Stimulated activated CD4-positive, alpha-beta T cell treated with anti-CD3 and anti-CD28 coated beads, Interleukin-1b, Interleukin-23, amount 100 ng/mL, for 24 hours (primary cell): ENCODE measurements at places on chromosomes 5 and 9.
A peak's percentile ranks its signal among the peaks of the same experiment; 100 is the strongest.

- no peak for DNase-seq
Observed at GRCh38 chr5:36688722-36689121, 82.3 kb downstream of the SLC1A3 start.

DNA sequence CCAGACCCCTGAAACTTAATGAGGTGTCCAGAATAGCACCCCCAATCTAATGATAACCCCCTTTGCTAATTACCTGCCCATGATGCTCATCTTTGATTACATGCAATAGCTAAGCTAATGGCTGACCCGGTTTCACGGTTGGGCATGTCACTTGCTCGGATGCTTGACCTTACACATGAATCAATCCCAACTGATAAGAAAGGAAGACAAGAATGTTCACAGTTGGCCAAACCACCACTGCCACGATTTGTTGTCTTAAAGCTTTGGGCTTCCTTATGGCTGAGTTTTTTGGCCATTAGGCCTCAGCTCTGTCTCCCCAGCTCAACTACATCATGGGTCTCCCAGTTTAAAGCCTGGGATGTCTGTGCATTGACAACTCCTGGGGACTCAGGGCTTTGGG, 53.1 kb upstream of the TGFBR1 start:
- no peak for DNase-seq

GRCh38 chr5:114448481-114448880, 86.6 kb downstream of the KCNN2 start:
- no peak for DNase-seq

DNA sequence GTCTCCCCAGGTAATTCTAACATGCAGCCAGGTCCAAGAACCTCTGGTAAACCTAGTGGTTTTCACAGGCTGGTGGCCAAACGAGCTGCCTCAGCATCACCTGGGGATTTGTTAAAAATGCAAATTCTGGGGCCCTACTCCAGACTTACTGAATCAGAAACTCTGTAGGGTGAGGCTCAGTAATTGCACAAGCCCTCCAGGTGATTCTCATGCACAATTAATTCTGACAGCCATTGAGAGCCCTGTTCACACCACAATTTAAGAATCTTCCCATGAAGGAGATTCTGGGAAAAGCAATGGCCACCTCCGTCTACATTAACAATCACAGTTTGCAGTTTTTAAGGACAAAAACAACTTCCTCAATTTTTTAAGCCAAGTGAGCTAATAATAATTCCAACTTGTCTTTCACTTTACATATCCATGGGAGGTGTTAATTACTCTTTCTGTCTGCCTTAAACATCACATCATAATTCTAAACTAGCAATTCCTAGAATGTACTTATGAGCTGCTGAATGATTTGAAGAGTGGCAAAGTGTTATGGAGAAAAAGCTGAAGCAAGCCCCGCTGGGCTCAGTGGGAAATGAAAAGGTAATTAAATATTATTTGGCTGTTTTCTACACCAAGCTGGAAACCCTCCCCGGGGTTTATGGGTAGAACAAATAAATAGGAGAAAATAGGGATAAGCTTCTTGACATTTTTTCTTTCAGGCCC, 70.0 kb downstream of the GLDC start:
- DNase-seq = no peak

GRCh38 chr5:151406322-151406947, 41.0 kb upstream of the SLC36A1 start:
- no peak for DNase-seq

GRCh38 chr5:191036-191948, at the start of gene LRRC14B:
Gene LRRC14B (plus strand): TSS chr5:191495. CDS start chr5:191539, 44 bp downstream.
- DNase-seq = no peak

GRCh38 chr5:179311091-179311470, 34.2 kb downstream of the ADAMTS2 start:
- no peak for DNase-seq

GRCh38 chr5:58753446-58753845, 170.6 kb downstream of the RAB3C start:
- no peak for DNase-seq

GRCh38 chr5:1706021-1706420, 93.6 kb downstream of the MRPL36 start:
- DNase-seq = no peak

DNA sequence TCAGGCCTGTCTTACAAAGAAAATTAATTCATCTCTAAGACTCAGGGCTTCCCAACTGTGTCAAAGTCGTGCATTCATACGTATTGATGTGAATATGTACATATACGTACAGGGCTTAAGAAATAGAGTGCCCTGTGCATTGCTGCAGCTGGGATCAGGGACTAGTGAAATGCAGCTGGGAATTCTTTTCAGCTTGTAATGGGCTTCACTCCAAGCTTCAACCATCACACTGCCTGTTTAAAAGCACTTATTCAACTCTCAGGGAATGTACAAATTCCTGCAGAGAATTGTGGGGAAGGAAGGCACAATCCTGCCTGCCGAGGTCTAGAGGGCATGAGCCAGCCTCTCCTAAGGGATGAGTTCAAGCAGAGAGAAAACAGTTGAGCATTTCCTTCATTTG, 59.6 kb upstream of the MAN2A1 start:
- no peak for DNase-seq

DNA sequence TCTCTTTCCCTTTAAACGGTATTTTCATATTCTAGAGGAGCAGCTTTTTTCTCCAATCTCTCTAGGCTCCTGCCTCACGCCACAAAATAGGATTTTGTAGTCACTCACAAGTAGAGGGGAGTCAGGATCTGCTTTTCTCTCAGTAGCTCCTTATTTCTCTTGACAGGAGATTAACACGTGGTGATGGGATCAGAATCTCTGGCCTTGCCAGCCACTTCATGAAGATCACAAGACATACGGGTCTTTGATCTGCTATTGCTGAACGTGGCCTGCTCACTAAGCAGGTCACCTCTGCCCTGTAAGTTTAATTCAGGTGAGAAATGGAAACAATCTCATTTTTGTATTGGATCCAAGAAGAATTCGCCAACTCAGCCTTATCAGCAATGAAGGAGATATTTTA, 257.5 kb downstream of the DIRAS2 start:
- DNase-seq = no peak

DNA sequence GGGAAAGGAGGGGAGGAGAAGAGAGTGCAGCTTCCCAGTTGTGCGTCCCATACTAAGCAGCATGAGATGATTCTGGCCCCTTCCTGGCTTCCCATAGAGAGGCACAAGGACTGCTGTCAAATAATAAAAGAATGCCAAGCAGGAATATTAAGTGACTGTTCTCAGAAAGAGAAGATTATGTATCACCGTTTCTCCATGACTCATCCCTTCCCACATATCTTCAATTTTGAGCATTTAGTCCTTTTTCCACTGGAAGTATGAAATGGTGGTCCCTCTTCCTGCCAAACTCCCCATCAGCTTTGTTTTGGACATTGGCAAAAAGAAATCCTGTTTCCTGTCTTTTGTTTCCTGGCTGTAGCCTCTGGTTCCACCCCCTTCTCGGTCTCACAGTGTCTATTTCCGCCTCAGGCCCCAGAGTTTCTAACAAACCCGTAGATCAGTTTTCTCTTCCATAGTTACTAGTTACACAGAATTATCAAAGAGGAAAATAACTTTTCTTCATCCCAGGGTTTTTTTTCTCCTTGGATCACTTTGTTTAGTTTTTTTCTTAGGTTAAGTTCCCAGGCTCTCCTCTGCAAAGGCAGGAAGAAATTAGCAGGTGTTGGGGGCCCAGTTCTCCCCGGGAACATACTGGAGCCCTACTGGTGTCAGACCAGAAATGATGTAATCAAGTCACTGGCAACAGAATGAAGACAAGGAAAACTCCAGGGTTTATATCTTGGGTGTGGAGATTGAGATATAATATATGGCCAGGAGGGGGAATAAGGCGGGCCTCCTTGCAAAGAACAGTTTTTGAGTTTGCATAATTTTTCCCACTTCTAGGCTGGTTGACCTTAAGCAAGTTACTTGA, 26.4 kb upstream of the ARHGAP26 start:
- DNase-seq = no peak

DNA sequence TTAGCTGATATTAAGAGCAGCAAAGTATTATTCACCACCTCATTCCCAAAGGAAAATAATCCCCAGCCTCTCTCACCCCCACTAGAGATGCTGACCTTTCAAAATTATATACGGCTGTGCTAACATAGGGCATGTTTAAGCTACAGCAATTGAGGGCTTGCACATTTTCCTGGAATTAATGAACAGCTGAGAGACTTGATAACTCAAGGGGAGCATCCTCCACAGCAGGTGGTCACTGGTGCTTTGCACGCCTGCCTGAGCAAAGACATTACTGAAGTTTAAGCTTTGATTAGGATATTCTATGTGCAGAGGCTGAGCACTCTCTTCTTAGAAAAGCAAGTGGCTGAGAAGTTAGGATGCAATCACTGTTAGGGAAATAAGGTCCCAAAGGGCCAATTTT, 230.9 kb downstream of the FAM114A2 start:
- DNase-seq = no peak

- DNase-seq = no peak
Observed at GRCh38 chr5:132010989-132011621, 353 bp downstream of the ACSL6 start.

DNA sequence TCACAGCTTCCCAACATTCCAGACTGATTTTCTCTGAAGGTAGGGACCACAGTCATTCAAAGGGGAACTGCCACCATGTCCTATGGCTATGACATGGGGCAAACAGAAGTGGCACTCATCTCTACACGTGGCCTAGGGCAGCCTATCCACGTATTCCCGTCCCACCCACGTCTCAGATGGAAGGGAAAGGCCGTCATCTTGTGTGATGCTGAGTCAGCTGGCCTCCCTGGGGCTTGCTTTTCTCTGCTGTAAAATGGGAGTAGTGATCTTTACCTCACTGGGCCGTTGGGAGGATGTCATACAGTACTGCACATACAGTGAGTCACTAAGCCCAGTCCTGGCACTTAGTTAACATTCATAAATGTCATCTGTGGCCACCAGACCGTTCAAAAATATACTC, 72.3 kb downstream of the RAPGEF1 start:
- peak; percentile 42 for DNase-seq

DNA sequence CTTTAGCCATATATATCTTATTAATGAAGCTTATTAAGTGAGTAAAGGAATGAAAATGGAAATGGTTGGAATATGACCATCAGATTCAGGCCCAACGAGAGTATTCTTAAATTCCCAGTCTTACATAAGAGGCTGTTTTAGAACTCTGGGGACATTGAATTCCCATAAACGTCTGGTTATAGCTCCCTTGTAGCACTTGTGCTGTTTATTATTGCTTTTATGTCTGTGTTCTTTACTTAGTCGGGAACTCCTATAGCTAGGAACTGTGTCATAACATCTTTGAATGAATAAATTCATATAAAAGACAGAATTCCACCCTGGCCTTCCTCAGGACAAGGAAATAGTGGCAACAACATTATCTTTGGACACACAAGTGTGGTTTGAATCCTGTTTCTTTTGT, 58.4 kb downstream of the SH3GL2 start:
- no peak for DNase-seq

DNA sequence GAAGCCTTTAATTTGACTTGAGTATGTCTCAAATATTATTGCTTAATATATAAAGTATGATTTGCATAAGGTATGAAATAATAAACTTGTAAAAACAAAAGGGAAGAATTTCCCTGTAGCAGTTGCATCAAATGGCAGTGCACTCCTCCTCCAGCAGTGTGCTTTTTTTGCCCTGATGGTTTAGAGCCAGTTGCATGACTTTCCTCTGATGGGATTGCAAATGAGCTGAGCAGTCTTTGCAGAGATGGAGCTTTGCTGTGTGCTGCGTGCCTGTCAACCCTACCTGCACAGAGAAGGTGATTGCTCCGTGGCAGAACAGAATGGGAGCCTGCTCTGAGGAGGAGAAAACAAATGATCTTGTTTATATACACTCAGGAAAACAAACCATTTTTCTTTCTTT, 22.7 kb upstream of the CATSPER3 start:
- DNase-seq = no peak

DNA sequence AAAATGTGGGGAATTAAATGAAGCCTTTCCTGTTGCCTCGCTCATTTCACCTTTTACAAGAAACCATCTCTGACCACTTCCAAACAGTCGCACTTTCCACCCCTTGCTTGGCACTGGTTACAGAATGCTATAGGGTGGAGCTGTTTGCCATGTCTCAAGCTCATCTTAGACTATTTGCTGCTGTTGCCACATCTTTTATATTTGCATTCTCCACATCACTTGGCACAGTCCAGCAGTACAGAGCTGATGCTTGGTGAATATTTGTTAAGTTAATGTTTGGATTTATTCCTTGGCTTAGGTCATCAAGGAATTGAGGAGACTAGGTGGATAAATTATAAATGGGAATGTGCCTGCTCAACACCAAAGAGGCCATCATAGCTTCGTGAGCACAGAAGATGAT, 53.2 kb downstream of the GNA14 start:
- no peak for DNase-seq

GRCh38 chr9:105359892-105360291, 87.9 kb upstream of the FSD1L start:
- DNase-seq = peak; percentile 32

GRCh38 chr5:127875235-127876021, 172.2 kb downstream of the CCDC192 start:
- no peak for DNase-seq

GRCh38 chr5:5044247-5044840, 95.8 kb upstream of the ADAMTS16 start:
- DNase-seq = no peak

GRCh38 chr5:160420331-160420610, 1.4 kb upstream of the PTTG1 start:
- no peak for DNase-seq

DNA sequence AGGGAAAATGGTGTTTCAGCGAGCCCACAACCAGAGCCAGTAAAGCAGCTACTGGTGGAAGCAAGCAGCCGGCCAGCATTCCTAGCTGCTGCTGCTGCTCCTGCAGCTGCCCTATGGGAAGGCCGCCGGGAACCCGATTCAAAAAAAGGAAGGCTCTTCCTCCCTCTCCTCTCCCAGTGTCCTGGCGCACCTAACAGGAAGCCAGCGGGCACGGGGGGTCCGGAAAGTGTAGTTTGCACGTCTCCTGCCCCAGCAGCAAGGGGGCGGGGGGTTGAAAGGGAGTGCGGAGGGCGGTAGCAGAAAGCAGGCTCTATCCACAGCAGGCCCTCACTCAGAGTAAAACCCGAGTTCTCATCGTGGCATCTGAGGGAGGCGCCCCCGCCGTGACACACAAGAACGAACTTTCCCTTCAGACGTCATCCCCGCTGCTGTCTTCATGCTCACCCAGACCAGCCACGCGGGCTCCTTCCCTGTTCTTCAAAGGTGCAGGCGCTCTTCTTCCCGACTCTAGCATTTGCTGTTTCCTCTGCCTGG, 16.5 kb downstream of the GRXCR2 start:
- no peak for DNase-seq

- no peak for DNase-seq
Observed at GRCh38 chr5:94197970-94198369, 420.4 kb downstream of the KIAA0825 start.

DNA sequence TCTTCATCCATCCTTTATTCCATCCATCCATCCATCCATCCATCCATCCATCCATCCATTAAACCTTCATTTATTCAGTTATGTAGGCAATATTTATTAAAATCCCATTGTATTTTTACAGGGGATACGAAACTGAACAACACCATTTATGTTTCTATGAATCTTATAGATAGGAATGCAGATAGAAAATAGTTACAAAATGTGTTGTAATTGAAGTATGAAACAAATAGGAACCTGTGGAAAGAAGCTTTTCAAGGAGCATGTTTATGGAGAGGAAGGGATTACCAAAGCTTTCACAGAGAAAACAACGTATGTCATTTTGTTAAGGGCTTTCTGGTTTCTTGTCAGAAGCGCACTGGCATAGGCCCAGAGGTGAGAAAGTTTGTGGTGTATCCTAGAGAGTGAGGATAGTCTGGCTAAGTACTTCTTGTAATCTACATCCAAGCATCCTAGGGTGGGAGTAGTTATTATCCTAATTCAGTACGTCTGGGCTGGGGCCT, 184.0 kb downstream of the CNTLN start:
- DNase-seq = no peak
